Stimulated activated CD4-positive, alpha-beta T cell treated with anti-CD3 and anti-CD28 coated beads, Interleukin-15, amount 100 ng/mL, for 48 hours (primary cell): ENCODE measurements at places on chromosomes 7 and 10.

DNA sequence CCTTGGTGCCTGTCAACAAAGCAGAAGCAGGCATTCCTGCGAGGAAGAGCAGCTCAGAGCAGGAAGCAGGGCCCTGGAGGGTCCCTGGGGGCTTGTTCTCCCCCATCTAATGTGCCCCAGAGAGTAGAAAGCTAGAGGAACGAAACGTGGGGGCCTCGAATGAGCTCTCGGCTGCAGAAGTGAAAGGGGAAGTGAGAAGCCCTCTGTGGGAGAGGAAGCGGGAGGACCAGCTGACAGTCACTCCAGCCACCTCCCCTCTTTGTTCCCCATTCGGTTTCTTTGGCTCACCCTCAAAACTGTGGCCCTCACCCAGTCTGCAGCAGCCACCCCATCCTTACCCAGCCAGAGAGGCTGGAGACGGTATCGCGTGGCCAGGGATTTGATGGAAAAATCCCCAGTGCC, 25.0 kb downstream of the C10orf105 start:
- no peak for DNase-seq

- no peak for DNase-seq
Observed at GRCh38 chr10:15738270-15738925, 18.7 kb upstream of the ITGA8 start.

- DNase-seq: no peak
Observed at GRCh38 chr7:96991546-96992191, 13.7 kb upstream of the DLX6 start.

DNA sequence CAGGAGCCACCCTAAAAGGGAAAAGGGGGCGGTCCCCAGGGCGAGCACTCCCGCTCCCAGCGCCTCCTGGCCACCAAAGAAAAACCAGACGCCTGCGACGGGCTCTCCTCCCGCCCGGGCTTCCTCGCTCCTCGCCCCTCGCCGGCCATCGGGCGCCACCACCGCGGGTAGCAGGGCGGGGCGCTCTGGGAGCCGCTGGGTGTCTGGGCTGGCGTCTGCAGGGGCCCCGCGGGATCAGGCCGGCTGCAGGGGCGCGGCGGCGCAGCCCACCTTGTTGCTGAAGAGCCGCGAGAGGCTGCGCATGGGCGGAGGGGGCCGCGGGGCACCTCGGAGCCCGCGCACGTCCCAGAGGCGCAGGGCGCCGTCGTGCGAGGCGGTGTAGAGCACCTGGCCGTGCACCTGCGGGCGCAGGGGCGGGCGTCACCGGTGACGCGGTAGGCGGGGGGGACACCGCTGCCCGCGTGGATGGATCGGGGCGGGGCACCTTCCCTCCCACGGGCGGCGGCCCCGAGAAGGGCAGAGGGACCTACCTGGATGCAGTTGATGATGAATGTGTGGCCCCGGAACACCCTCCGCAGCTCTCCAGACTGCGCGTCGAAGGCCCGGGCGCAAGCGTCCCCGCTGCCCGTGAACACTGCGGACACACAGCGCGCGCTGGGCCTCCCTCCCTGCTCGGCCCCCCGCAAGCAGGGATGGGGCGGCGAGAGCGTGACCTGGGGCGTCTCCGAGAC, 28.3 kb downstream of the WDR86 start:
- DNase-seq: no peak

- DNase-seq: no peak
Observed at GRCh38 chr10:75335983-75336382, 65.6 kb downstream of the ZNF503 start.

- DNase-seq: no peak
Observed at GRCh38 chr10:98168766-98169165, 34.3 kb downstream of the R3HCC1L start.
